ENCODE measurements at places on chromosomes 16 and 17.

GRCh38 chr17:73192206-73192893, 505 bp upstream of the COG1 start:
- H3K27ac ChIP-seq, result peak overlapping the region; percentile 94
- H3K27me3 ChIP-seq, result peaks cover 8% of the 10 kb centered on the region
- H3K4me3 ChIP-seq, result peak overlapping the region; percentile 93
- peak; percentile 76 for DNase-seq
- peaks cover under 1% of the 10 kb centered on the region for H3K36me3 ChIP-seq
- H3K4me1 ChIP-seq, result peaks cover 18% of the 10 kb centered on the region

DNA sequence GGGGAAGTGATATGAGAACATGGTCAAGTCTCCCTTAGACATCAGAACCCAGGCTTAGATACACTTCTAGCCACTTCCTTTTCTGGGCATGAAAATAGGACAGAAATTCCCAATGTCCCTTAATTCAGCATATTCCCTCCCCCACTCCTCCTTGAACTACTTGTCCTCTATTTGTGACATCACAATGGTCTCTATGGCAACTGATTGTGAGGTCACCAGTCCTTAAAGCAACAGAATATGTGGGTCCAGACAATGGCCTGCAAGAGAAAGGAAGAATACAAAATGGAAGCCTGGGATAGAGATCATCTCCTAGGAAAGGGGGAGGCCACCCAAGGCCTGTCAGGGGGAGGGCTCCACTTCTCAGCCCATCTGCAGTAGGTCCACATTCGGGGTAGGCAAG, 6.7 kb upstream of the SEZ6 start:
- no peak for DNase-seq
- H3K4me3 ChIP-seq, result no peak overlapping the region
- H3K4me1 ChIP-seq, result peaks cover 7% of the 10 kb centered on the region
- H3K36me3 ChIP-seq, result no peaks in the 10 kb centered on the region
- peaks cover 5% of the 10 kb centered on the region for H3K27me3 ChIP-seq

- H3K4me1 ChIP-seq, result peaks cover 22% of the 10 kb centered on the region
- H3K27me3 ChIP-seq, result peaks cover 2% of the 10 kb centered on the region
- peak overlapping the region; percentile 49 for H3K4me3 ChIP-seq
- DNase-seq, result no peak
- H3K27ac ChIP-seq, result peak overlapping the region; percentile 48
Observed at GRCh38 chr16:81710596-81710995, 68.5 kb upstream of the PLCG2 start.

DNA sequence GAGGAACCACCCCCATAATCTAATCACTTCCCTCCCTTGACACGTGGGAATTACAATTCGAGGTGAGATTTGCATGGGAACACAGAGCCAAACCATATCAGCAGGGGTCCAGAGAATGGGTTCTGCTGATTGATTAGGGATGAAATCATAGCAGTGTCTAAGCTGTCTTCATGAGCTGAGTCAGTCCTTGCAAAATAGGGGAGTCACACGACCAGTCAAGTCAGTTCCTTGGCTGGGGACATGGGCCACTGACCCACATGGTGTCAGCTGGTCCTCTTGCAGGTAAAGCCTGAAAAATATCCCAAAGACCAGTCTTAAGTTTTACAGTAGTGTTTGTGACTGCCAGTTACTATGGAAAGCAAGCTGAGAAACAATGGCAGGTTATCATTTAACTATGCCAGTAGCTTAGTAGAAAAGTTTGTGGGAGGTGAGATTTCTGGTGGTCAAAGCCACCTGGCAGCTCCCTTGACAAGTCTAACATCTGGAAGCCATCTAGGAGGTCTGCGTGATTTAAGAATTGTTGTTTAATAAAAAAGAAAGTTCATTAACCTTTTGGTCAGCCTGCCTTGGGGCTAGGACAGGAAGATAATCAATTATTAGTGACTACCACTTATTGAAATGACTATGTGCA, 15.7 kb upstream of the ATF7IP2 start:
- no peaks in the 10 kb centered on the region for H3K36me3 ChIP-seq
- no peaks in the 10 kb centered on the region for H3K27me3 ChIP-seq
- no peak overlapping the region for H3K27ac ChIP-seq
- H3K4me1 ChIP-seq, result no peaks in the 10 kb centered on the region
- no peak for DNase-seq

- H3K27ac ChIP-seq, result no peak overlapping the region
- H3K4me1 ChIP-seq, result peaks cover 6% of the 10 kb centered on the region
- DNase-seq, result no peak
- H3K36me3 ChIP-seq, result no peaks in the 10 kb centered on the region
Observed at GRCh38 chr17:50394711-50395110, 2.6 kb downstream of the LRRC59 start.

- H3K36me3 ChIP-seq, result peaks cover 11% of the 10 kb centered on the region
- no peak overlapping the region for H3K4me3 ChIP-seq
- H3K27me3 ChIP-seq, result peaks cover 2% of the 10 kb centered on the region
- no peak overlapping the region for H3K27ac ChIP-seq
- DNase-seq, result no peak
Observed at GRCh38 chr17:33751702-33752065, 458.6 kb upstream of the ASIC2 start.

GRCh38 chr16:27273330-27273669, 4.7 kb upstream of the NSMCE1 start:
- no peak for DNase-seq
- peaks cover 2% of the 10 kb centered on the region for H3K27me3 ChIP-seq
- H3K4me3 ChIP-seq, result no peak overlapping the region
- H3K36me3 ChIP-seq, result no peaks in the 10 kb centered on the region
- no peaks in the 10 kb centered on the region for H3K4me1 ChIP-seq
